Lower lobe of right lung (tissue), 2 donors: ENCODE measurements at places on chromosomes 3 and 15. TPM values are rescaled to one million over a fixed set of nuclear protein-coding genes. Genes with fewer than 3 reads are reported as not detected.

- no peak for DNase-seq
Observed at GRCh38 chr15:25717127-25717456, 146.0 kb downstream of the ATP10A start.

DNA sequence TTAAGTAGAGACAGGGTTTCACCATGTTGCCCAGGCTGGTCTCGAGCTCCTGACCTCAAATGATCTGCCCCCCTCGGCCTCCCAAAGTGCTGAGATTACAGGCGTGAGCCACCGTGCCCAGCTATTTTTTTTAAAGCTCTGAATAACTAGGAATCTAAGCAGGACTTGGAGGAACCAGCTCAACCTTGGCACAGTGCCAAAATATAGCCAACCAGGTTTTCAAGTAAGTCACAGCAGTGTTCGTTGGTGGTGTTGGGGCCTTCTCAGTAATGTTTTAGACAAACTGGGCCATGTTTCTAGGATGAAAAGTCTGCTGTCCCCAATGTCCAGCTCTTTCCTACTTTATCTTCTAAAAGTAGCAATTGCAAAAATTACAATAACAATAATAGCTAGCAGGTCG, 6.4 kb upstream of the ADAM10 start:
- no peak for DNase-seq

DNA sequence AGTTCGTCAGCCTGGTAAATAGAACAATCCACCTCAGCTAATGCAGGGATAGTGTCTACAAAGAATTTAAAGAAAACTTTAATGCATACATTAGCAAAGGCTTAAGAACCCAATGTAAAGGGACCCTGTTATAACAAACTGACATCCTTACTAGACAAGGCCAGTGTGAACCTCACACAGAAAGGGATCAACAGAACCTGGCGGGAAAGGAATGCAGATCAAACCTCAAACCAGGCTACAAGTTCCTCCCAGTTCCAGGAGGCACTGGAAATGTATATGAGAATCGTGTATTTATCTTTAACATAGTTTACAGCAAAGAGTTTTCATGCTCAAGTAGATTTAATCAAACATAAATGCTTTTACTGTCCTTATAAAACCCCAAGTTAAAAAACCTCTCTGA, 37.6 kb upstream of the ATP11B start:
- DNase-seq, result no peak

DNA sequence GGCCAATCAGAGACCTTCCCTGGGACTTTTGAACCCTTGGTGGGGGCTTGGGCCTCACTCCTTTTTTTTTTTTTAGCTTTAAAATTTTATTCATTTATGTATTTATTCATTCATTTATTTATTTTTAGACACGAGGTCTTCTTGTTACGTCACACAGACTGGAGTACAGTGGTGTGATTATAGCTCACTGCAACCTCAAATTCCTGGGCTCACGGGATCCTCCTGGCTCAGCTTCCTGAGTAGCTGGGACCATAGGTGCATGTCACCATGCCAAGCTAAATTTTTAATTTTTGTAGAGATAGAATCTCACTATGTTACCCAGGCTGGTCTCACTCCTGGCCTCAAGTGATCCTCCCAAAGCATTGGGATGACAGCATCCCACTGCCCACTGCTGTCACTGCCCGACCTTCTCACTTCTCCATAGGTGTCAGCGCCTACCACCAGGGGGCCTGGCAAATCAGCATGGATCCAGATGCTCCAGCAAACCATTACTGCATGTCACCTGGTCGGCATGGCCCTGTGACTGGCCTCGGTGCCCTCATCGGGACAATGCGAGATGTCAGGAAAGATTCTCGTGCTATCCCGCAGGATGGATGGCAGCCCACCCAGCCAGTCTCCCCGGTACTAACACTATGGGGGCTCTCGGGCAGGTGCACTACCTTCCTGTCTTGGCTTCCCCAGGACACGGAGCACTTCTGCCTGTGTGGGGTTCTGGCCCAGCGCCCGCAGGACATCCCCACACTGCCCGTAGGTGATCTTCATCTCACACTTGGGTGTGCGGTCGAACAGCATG, 3.0 kb downstream of the MYL3 start:
- peak; percentile 39 for DNase-seq

DNA sequence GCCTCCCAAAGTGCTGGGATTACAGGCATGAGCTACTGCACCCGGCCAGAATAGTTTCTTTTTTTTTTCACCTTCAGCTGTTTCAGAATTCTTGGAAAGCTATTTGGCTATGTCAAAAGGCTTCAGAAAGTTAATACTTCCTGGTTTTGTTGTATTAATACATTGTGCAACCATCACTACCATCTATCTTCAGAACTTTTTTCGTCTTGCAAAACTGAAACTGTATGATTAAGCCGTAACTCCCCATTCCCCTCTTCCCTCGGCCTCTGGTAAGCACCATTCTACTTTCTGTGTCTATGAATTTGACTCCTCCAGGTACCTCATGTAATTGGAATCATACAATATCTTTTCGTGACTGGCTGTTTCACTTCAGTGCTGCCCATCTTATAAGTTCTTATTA, 5.2 kb upstream of the NOX5 start:
- no peak for DNase-seq

DNA sequence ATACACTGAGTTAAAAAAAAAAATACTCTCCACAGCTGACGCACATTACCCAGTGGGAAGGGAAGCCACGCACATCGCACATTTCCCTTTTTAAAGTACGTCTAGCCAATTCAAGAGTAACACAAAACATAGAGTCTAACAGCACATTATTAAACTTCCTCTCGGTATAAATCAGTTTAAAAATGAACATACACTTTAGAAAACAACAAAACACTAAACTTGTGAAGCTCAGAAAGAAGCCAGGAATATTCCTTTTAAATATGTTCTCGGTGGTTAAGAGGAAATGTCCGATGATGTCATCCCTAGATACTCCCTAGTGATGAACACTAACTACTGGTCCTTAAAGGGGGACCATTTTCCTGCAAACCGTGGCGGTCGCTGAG, 721 bp downstream of the MYEF2 start:
- DNase-seq, result no peak

GRCh38 chr3:124592658-124593441, 137.4 kb upstream of the UMPS start:
- DNase-seq, result peak; percentile 57

- no peak for DNase-seq
Observed at GRCh38 chr3:53975382-53975781, 83.7 kb upstream of the SELENOK start.

KLHL25 gene
- 3.0 TPM for total RNA-seq

DNA sequence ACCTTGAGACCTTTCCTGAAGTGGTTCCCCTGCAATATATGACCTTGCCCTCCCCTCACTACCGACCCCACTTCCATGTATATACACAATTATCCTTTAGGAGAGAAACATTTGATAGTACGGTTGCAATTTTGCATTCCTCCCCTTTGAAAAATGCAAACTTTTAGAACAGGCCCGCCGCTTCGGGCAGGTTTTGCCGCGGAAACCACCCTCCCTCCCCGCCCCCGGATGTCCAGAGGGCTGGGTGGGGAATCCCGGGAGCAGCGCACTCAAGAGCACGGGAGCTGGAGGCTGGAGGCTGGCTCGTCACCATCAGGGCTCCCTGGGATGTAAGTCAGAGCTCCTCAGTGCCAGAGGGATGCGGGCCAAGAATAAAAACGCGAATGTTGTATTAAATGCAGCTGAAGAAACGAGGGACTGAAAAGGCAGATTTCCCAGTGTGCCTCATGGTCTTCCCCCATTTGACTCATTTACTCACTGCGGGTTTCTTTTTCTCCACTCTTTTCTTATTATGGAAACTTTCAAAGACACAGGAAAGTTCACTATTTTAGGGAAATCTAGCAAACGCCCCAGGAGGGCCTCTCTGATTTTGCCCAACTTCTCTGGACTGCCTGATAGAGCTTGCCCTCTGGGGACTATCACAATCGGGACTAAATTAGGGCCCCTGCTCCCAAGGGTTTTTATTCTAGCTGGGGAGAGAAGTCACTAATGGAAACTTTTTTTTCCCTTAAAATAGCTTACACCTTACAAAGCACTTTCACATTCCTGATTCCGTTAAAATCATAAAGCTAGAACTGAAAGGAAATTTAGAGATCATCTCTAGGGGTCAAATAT, 2.9 kb upstream of the USP3 start:
- DNase-seq, result peak; percentile 84

DNA sequence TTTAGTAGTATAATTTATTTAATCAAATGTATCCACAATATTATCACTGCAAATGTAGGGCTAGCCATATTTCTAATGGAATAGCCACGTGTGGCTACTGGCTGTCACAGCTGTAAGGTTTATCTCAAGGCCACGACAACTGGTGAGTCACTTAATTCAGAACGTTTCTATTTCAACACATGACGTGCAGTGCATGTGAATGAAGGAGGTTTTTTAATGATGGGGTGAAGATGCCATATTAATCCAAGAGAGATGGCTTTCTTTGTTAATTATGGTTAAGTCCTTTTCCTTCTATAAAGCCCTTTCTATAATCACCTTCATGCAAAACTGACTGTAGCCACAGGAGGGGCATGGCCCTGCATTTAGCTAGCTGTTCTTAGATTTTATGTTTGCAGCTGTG, 212.0 kb downstream of the FEZF2 start:
- no peak for DNase-seq

DNA sequence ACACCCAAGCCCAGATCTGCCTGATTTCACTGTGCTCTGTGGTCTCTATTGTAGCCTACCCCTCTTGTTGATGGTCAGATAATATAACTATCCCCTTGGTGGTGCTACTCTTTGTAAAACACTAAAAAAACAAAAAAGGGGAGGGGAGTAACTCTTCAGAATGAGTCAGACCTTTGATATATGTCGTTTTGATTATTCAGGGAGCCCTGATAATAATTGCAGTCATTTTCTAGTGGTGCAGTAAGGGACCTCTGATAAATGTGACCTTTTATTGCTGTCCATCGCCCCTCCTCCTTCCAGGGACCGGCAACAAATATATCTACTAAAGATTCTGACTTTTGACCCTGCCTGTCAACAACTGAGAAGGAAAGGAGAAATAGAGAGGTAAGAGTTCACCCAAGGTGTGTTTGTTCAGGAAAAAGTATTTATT, 45.1 kb upstream of the MAGI1 start:
- DNase-seq, result no peak

DNA sequence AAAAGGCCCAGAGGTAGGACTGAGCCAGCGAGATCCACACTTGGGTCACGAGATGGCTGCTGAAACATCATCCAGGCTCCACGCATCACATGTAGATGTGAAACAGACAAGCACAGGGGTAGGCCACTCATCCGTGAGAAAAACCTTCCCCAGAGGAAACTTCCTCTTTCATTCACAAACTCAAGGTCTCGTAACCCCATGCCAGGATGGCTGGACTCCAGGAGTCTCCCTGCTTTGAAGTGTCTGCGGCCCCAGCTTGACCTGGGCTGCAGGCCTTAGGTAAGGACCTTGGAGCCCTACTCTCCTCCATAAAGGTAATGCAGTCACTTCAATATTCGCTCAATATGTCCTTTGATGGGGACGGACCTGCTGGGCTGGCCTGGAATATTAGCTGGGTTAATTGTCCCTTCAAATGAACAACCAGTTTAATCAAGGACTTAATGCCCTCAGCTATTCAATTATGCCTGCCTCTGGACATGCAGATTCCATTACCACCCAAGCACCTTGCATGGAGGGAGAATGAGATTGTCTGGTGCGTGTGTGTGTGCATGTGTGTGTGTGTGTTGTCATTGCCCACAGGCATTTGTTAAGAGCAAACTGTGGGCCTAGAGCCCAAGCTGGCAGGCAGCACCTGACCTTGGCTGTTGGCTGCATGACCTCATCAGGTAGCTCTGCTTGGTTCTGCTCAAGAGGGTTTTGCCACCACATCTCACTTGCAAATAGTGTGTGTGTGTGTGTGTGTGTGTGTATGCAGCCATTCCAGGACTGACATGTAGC, 186.9 kb upstream of the TLE3 start:
- peak; percentile 74 for DNase-seq

DNA sequence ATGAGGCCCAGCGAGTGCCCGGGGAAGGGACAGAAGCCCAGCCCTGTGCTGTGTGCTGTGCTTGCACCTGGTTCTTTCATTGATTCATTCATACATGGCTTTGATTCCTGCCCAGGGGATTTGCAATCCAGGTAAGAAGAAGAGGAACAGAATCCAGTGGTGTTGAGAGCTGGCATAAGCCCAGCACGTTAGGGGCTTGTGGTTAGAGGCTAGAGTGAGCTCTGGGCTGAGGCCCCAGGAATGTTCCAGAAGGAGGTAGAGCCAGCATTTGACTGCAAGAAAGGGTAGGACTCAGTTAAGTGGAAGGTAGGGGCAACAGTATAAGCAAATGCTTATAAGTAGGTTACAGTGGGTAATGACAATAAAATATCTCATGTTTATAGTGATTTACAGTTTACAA, 2.3 kb downstream of the VWA5B2 start:
- DNase-seq, result no peak

GRCh38 chr15:71757741-71758530, 52.4 kb upstream of the NR2E3 start:
- no peak for DNase-seq

DNA sequence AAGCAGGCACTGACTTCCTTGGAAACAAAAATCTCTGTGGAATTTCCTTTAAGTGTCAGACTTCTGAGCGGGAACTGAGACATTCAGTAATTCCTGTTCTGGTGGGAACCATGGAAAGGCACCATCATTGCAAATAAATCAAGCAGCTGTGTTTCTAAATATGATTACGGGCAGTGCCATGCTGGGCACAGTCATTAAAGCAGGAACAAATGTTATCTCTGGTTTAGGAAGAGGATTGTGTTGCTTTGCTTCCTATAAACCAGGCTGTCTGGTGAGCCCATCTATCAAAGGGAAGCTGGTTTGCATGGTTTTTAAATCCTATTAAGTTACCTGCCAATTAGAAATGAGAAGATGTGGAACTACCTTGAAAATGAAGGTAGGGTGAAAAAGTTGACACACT, 86.7 kb downstream of the EBLN2 start:
- no peak for DNase-seq

DNA sequence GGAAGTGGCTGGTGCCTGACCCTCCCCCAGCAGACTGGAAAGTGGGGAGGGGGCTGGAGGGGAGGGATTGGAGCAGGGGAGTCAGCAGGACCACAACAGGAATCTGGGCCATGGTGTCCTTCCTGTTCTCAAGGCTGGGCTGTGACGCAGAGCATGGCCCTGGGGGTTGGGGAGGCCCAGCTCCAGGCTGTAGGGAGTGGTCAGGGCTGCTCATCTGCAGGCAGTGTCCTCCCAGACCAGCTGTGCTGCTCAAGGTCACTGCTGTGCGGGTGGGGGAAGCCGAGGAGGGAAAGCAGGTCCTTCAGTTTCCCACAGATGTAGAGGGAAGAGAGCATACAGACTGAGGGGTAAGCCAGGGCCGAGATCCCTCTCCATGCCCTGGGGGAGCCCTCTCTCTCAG, 40.7 kb downstream of the CYP11A1 start:
- no peak for DNase-seq
